Activated CD4-positive, alpha-beta T cell treated with anti-CD3 and anti-CD28 coated beads for 48 hours (primary cell): ENCODE measurements at places on chromosomes 13 and 19.

GRCh38 chr13:72444999-72445398, 282.4 kb downstream of the MZT1 start:
- DNase-seq = no peak

- no peak for DNase-seq
Observed at GRCh38 chr19:7987114-7987768, 18.2 kb downstream of the ELAVL1 start.

- DNase-seq = no peak
Observed at GRCh38 chr13:33265607-33266006, 19.9 kb downstream of the STARD13 start.

GRCh38 chr13:73754727-73755292, 379.4 kb downstream of the KLF12 start:
- DNase-seq = no peak

DNA sequence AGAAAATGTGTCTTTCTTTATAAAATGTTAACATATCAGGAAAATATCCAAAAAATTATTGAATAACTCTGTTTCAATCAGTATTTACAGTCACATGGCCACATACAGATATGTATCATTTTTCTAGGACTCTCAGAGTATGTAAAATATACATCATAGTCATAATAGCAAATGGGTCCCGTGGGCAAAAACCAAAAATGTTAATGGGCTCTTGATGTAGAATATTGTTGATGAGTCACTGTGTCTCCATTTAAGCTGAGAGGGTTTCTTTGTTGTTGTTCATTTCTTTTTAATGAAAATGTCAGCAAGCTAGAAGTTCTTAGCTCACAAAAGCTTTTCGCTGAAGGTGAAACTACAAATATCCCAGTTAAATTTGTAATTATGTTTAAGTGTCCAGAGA, 1713.1 kb upstream of the PCDH20 start:
- DNase-seq = no peak

DNA sequence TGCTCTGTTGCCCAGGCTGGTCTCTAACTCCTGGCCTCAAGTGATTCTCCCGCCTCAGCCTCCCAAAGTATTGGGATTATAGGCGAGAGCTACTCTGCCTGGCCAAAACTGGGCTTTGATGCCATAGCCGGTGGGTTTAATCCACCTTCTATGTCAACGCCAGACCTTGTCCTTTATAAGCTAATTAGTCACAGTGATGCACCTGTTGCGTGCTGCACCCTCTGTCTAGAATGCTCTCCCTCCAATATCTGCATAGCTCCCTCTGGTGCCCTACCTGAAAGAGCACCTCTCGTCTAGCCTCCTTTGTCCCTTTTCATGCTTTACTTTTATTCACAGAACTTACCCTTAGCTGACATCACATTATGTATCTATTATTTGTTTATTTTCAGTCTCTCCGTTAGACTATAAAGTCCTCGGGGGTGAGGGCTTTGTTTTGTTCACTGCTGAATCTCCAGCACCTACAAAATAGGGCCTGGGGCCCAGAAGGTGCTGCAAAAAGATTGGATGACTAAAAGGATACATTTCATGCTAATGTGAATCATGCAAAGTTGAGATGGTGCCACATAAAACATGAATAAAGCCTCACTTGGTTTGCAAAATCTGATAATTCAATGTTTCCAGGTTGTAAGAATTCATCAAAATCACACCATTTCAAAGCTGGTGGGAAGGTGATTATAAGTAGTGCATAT, 148.1 kb downstream of the USP12 start:
- DNase-seq = no peak

- no peak for DNase-seq
Observed at GRCh38 chr13:87302931-87303330, 368.2 kb upstream of the SLITRK5 start.

DNA sequence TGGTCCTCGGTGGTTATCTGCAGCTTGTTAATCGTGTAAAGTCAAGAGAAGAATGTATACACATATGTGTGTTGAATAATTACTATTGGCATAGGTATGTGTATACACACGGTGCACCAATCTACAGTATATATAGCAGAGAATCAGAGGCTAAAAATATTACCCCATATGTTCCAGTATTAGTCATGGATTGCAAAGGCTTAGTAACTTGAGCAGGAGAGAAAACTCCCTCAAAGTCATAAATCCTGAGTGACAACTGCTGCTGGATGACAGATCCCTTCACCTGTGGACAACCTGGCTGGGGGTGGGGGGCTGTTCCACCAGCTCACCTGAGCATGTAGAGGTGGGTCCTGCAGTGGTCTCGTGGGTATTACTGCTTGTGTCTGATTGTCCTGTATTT, 185.0 kb downstream of the ZNF536 start:
- DNase-seq = no peak

GRCh38 chr19:35291259-35291658, 702 bp upstream of the MAG start:
- DNase-seq = no peak

- no peak for DNase-seq
Observed at GRCh38 chr13:98752467-98753290, at the start of gene SLC15A1. TSS of gene SLC15A1 (minus strand) at chr13:98752672. CDS start at chr13:98752598, 74 bp downstream.

GRCh38 chr13:43299374-43299773, 276.0 kb downstream of the DNAJC15 start:
- no peak for DNase-seq

DNA sequence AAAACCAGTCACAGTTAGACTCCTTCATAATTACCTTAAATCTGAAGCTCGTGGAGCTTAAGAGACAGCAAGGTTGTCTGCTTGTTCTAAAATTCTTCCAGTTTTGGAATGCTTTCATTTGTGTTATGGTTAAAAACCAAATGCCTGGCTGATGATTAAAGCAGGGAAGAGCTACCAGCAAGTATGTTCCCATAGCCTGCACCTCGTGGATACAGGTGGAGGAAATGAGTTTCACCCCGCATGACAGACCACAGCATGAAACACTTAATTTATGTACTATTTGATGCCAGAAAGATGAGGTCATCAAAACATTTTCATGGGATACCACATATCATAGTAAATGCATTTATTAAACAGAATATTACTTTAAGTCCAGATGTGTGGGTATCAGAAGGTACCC, 416 bp upstream of the DOCK9 start:
- DNase-seq = no peak

DNA sequence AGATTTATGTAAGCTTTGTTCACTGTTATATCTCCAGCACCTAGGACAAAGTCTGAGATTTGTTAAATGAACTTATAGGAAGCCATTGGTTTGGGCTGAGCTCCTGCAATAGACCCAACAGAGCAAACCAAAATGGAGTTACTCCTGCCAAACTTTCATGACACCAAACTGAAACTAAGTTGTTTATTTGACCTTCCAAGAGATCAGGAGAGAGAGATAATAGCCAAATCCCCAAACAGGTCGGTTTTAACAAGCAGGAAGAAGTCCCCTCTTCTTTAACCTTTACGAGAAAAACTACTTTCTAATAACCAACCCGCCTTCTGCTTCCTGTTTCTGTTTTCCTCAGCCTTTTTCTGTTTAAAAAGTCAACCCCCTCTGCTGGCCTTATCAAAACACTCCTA, 54.9 kb upstream of the ATP12A start:
- DNase-seq = no peak

- DNase-seq = no peak
Observed at GRCh38 chr19:7217861-7218260, 76.4 kb downstream of the INSR start.

GRCh38 chr19:18205200-18205892, 1.5 kb upstream of the RAB3A start:
- peak; percentile 72 for DNase-seq

DNA sequence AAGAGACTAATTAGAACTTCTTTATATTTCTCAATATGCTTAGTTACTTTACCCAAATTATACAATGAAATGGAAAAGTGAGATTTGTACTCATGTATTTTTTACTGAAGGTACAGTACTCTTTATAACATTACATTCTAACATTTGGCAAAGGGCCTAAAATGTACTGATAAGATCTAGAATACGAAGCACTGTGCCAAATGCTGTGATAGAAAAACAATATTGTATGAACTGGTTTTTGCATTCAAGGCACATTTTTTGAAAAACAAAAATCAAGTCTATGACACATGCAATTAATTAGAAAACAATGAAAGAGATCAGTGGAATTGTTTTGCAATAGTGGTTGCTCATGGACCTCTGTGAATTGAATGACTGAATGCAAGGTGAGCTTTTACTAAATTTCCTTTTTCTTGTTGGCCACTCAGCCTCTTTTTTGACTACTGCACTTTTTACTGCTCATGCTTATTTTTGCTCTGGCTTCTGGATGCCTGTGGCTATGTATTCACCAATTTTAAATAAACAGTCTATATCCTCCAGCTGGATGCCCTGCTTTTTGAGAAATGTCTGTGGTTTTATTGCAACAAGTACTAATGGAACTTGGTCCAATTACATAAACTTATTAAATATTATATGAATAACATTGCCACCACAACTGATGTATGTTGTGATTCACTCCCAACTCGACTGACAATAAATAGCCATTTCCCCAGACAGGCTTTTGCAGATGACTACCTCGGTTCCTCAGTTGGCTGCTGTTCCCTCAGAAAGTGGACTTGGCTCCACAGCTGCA, 41.4 kb upstream of the OBI1 start:
- no peak for DNase-seq

- peak; percentile 51 for DNase-seq
Observed at GRCh38 chr19:45477713-45478453, 10.1 kb downstream of the FOSB start.

DNA sequence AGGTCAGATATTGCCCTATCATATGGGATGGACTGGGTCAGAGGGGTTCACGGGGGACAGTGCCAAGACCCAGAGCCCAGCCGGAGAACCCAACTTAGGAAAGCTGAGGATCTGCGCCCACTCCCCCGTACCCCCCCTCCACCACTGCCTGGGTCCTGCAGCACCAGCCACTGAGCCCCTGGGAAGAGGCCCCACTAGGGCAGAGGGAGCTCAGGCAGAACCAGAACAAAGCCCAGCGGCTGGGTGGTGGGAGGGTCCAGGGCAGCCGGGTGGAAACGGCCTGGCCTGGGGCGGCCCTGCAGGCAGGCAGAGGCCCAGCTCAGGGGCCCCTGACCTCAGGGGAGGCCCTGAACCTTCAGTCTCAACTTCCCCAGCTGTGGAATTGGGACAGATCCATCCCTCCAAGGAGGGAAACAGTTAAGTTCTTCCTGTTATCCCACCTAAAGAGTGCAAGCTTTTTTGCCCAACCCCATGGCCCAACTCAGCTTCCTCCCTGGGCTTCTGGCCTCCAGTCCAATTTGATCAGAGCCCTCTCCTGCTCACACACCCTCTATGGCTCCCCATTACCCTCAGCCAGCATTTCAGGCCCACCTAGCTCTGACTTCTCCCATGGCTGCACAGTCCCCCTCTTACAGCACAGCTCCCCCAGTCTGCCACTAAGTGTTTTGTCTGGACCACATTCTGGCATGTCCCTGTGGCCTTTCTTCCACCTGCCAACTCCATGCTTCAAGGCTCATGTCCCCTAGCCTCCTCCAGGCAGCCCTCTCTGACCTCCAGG, 3.1 kb downstream of the NR2F6 start:
- no peak for DNase-seq

DNA sequence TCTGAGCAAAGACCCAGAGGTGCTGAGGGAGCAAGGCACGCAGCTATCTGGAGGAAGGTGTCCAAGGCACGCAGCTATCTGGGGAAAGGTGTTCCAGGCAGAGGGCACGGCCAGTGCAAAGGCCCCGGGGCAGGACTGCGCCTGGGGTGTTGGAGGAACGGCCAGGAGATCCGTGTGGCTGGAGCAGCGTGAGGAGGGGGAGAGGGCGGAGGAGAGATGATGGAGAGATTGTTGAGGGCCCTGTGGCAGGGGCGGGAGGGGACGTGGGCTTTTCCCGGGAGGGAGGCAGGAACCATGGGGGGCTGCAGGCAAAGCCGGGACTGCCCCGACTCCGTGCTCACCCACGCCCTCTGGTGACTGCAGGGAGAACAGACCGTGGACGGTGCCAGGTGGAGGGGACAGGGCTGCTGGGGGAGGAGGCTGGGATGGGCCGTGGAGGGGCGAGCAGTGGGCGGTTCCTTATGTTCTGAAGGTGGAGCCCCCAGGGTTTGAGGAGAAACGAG, 13.3 kb upstream of the MISP start:
- peak; percentile 72 for DNase-seq

- no peak for DNase-seq
Observed at GRCh38 chr13:28012383-28012782, 23.9 kb upstream of the URAD start.

- DNase-seq = no peak
Observed at GRCh38 chr13:21066946-21067345, 5.6 kb upstream of the LATS2 start.

DNA sequence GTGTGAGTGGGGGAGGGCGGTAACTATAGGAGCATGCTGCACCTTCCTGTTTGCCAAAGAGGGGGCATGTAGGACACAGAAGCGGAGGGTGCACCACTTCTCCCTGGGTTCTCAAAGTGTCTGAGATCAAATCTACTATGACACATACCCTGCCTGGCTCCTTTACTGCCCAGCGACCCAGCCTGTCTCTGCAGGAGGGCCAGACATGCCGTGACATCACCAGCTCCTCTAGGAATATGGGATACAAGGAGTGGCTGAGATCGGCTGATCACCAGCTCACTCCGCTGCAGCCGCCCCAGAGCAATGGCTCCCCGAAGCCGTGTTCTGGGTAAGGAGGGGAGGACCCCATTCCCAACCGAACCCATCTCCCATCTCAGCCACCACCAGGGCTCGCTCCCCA, 16.4 kb upstream of the IGFL1 start:
- DNase-seq = no peak

DNA sequence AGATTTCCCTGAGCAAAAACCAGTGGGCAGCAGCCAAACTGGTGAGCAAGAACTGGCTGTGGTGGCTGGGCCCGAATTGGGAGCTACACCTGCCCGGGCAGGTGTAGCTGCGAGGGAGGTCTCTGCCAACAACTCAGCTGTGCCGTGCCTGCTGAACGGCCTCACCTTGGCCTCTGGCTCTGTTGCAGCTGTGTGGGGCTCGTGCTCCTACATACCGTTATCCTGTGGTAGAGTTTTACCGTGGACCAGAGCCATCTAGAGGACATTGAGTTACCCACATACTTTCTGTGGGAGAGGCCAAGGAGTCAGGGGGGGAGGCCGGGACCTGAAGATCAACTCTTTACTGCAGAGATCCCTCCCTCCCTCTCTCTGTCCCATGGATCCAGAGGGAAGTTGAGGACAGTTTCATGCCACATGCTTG, 113.2 kb downstream of the TM9SF2 start:
- no peak for DNase-seq

GRCh38 chr19:49845414-49845813, 5.5 kb upstream of the PTOV1 start:
- no peak for DNase-seq

GRCh38 chr13:111202745-111203144, 87.6 kb downstream of the ARHGEF7 start:
- no peak for DNase-seq
